ENCODE measurements at places on chromosomes 12 and 14.

- DNase-seq, result no peak
Observed at GRCh38 chr14:102777711-102778337, 575 bp downstream of the TRAF3 start.

- DNase-seq, result no peak
Observed at GRCh38 chr12:78820946-78821345, 43.6 kb upstream of the SYT1 start.

- DNase-seq, result no peak
Observed at GRCh38 chr14:65548878-65549277, 136.3 kb downstream of the FUT8 start.

DNA sequence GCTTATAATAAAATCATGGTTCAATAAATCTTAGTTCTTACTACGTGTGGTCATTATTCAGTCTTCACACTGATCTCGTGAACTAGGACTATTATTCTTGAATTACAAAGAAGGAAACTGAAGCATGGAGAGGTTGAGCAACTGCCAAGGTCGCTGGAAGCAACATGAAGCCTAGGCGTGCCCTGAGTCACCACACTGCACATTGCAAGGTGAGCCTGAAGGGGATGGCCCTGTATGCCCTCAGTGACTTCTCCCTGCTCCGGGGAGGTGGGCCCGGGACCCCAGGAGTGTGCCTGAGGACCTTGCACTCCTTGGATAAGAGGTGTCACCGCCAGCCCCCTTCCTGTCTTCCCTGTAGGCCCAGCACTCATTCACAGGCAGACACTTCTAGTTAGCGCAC lies 161.6 kb downstream of the CACNA1C start:
- DNase-seq, result no peak

DNA sequence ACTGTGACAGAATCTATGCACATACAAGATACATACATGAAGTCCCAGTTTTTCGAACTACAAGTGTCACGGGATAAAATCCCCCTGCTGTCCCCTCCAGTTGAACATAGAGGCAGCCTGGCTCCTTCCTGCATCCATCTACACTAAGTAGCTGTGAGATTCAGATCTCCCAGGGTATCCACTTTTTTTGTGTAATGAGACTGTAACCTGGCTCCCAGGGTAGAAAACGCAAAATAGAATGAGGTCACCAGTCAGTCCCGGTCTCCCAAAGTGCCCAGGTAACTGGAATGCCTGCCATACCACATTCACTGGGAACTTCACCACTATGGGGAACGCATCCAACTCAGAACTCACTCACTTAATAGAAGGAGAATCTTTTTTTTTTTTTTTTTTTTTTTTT lies 67.8 kb downstream of the TMCC3 start:
- no peak for DNase-seq

DNA sequence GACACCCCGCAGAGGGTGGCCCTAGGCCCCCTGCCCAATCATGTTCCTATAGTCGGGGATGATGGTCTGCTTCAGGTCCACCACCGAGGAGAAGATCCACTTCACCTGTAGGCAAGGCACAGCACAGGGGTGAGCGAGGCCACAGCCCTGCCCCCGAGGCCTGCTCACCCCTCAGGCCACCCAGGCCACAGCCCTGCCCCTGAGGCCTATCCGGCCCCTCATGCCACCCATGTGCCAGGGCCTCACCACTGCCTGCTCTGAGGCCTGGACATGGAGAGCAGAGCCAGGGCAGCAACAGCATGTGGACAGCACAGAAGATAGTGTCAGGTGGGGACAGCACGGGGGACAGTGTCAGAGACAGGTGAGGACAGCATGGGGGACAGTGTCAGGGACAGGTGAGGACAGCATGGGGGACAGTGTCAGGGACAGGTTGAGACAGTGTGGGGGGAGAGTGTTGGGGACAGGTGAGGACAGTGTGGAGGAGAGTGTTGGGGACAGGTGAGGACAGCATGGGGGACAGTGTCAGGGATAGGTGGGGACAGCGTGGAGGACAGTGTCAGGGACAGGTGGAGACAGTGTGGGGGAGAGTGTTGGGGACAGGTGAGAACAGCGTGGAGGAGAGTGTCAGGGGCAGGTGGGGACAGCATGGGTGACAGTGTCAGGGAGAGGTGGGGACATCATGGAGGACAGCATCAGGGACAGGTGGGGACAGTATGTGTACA lies 239.7 kb downstream of the TMEM121 start:
- DNase-seq, result no peak

DNA sequence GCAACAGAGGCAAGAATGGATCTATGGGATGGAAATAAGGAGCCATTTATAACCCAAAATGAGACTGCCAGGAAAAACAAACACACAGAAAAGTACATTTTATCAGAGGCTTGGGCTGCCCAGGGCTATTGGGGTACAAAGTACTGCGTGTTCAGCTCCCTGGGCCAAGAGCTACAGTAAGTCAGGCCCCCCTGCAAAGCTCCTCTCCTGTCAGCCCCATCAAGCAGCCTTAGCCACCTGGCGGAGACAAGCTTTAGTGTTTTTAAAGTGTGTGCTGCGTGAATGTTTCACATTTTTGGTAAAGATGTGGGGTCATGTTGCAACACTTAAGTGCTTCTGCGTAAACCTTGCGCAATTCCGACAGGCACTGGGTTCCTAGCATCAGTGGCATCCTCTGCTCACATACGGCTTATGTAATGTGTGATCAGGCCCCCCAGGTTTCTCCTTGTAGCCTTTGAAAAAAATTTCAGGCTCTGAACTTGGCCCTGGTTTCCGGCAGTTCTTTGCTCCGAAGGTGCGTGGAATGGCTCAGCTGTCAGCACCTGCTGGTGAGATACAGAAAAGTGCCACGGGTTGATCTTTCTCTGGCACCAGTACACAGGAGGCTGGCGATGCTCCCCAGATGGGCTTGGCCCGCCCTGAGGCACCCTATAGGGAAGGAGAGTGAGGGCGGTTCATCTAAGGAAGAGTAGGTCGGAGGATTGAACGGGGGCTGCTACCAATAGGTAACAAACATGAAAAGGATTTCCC lies 198.7 kb upstream of the EEA1 start:
- no peak for DNase-seq

DNA sequence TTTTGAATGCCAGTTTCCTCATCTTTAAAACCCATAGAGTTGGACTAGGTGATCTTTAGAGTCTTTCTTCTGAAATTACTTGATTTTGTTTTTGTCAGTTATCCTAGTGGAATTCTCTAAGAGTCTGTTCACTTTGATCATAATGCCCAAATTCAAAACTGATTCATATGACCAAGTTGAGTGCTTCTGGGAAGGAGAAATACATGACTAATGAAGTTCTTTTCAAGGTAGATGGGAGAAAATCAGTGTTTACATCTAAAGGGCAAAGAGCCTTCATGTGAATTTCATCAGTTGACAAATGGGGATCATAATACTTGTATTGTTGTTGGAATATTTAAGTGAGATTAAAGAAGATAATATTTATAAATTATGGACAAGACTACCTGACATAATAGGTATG lies 53.2 kb downstream of the ERC1 start:
- DNase-seq, result no peak

DNA sequence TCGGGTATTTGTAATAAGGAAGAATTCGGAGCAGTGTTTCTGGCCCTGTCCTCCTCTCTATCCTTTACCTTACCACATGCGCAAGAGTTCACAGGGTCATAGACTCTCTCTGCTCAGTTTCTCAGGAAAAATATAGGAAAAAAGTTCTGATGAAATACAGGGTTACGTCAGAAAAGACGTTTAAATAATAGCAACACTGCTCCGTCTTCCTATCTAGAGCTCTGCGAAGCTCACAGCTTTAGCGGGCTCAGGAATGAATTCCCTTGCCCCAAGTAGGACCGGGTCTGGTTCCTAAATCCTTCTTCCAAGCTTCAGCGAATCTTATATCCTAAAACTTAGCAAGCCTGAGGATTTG lies 365 bp downstream of the CCDC59 start:
- DNase-seq, result no peak

GRCh38 chr12:72075891-72076557 lies 137.4 kb downstream of the TPH2 start:
- DNase-seq, result no peak

GRCh38 chr12:11693067-11693466 lies 43.6 kb downstream of the ETV6 start:
- DNase-seq, result no peak

DNA sequence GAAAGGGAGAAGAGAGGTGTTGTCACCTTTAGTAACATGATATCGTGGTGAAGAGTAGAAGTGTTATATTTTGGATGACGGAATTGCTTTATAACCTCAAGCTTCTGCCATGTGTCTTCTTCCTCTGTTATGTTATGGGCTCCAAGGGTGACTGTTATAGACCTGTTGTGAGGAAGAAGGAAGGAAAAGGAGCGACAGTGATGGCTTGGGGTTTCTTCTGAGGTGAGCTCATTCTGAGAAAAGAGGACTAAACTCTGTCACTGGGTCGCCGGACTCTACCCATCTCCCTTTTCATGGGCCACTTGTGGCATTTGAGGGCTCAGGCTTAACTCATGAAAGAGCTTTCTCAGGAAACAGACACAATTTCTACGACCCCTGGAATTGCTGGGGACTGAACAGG lies 1.6 kb downstream of the CMA1 start:
- DNase-seq, result no peak

- DNase-seq, result no peak
Observed at GRCh38 chr14:97021001-97021400, 223.8 kb downstream of the VRK1 start.

DNA sequence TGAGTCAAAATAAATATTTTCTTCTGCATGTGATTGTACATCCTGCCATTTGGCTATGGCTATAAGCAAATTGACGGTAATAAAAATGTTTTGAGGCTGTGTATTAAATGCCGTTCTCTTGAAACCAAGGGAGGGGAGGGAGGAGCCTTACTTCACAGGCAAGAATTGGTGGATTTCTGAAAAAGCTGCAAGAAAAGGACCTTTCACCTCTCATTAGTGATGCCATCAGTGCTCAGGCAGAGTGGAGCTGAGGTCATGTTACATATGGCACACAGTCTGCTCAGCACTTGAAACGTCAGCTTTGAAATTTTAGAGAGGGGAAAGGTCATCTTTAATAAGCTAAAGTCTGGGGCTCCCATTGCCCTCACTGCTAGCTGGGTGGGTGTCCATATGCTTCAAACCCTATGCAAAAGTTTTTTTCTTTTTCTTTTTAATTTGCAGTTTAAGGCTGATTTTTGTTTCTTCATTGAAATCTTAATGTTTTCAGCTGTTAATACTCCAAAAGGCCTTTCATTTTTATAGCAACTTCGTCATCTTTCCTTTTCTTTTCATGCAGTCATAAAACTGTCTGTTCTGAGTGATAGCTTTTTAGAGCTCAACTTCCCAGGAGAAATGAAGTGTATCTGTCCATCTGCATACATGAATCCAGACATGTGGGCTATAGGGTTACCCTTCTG lies 9.8 kb upstream of the SIX1 start:
- no peak for DNase-seq
